ENCODE measurements at places on chromosomes 7 and 10.

DNA sequence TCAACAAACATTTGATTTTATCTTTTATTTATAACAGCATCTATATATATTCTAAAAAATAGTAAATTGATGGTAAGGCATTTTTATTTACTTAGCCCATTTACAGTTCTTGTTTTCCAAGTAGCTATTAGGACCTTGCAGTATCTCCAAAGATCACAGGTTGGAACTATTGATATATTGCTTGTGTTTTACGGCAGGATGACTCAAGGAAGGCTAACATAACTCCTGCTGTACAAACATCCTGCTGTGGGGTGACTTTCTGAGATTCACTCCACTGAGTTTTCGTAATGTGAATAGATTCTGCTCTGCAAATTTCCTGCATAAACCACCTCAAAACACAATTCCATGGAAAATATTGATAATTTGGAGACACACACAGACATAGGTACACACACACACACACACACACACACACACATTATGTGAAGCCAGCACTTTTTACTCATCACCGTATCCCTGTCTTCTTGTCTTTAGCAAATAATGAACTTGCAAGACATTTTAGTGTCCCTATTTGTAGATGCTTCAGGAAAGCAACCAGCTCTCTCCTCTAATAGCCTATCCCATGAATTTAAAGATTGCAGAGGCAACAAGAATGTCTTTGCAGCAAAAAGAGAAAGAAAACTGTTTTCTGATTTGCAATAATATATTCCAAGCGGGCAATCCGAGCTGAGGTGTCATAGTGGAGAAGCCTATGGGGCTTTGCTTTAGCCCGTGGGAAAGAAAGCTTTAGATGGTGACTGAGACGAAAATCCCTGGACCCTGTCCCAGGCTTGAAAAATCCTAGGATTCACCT, 722 bp downstream of the AGR2 start:
- DNase-seq, result no peak

- no peak for DNase-seq
These were observed 40.6 kb downstream of the CCDC3 start for GRCh38 chr10:12960941-12961340.

DNA sequence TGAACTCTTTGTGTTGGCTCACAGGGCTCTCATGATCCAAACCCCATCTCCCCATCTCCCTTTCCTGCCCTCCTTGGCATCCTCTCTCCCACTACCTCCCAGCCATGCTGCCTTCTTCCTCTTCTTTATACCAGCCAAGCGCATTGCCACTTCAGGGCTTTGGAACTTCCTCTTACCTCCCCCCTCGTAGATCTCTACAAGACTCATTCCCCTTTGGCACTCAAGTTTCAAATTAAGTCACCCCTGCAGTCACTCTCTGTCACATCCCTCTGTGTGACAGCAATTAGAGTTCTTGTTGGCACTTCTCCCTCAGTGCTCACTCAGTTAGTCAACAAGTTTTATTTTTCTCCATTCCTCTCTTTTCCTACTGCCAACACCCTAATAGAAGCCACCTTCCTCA, 20.8 kb upstream of the NRP1 start:
- DNase-seq, result no peak

- no peak for DNase-seq
These were observed 59.5 kb downstream of the TMEM130 start for GRCh38 chr7:98810153-98810802.

DNA sequence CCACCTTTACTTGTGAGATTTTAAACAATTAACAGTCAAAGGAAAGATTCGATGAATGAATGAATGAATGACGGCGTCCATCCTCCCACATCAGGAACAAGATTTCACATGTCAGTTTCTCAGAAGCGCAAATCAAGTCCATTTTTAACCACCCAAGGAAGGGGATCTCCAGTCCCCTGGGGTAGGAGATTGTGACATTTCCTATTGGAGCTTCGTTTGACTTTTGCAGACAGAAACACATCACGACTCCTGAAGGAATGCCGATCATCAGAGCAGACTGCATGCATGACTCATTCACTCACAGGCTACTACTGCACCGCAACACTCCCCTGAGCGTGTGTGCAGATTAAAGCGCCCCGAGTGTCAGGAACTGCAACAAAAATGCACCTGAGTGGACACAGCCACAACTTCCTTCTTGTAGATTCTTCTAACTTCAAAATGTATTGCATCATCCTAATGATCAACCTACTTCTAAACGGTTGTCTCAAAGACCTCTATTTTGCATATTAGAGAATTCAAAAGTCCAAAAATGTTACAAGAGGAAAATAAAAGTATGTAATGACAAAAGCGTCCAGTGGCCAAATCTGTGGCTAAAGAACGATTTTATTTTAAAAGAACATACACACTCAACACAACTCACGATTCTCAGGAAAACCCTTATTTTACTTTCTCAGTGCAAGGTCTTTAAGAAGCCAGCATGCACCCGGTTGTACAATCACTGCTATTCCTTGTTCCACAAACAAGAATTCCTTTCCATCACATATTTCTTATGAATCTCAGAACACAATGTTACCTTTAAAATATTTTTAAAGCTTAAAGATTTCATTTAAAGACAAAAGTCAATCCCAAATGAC, 172.6 kb downstream of the FAM107B start:
- DNase-seq, result peak; percentile 49

- no peak for DNase-seq
These were observed 74.1 kb downstream of the NRBF2 start for GRCh38 chr10:63206997-63207811.

DNA sequence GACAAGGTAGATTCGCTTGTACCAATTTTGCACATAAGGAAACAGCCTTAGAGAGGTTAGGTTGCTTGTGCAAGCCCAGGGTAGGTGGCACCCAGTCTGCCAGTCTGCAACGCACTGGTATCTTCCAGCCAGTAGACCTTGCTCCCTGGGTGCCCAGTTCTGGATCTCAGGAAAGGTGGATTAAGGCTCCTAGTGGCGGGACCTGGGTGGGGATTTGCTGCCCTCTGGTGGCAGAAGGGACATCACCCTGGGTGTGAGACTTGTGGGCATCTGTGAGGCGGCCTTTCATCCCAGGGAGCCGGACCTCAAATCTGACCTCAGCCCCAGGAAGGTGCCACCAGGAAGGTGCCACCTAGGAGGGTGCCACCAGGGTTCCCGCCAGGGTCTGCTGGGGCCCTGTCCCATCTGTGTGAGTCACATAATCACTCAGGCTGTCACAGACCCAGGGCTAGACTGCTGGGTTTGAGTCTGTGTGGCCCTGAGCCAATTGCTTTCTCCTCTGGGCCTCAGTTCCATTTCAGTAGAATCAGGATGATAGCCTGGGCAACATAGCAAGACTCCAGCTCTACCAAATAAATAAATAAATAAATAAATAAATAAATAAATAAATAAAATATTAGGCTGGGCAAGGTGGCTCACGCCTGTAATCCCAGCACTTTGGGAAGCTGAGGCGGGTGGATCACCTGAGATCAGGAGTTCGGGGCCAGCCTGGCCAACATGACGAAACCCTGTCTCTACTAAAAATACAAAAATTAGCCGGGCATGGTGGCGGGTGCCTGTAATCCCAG, 5.3 kb upstream of the PRKRIP1 start:
- peak; percentile 47 for DNase-seq

DNA sequence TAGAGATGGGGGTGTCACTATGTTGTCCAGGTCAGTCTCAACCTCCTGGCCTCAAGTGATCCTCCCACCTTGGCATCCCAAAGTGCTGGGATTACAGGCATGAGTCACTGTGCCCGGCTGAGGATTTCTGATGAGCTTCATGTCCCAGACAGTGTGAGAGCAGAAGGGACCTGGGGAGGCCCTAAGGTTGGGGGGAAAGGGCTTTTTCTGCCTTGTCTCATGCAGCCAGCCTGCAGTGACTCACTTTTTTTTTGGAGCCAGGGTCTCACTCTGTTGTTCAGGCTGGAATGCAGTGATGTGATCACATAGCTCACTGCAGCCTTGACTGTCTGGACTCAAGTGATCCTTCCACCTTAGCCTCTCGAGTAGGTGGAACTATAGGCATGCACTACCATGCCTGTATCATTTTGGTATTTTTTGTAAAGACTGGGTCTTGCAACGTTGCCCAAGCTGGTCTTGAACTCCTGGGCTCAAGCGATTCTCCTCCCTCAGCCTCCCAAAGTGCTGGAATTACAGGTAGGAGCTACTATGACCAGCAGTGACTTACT, 14.6 kb downstream of the COL26A1 start:
- no peak for DNase-seq

GRCh38 chr7:101563943-101564777, 64.9 kb downstream of the MYL10 start:
- DNase-seq, result no peak

GRCh38 chr7:34845666-34846361, 187.8 kb downstream of the NPSR1 start:
- DNase-seq, result no peak

DNA sequence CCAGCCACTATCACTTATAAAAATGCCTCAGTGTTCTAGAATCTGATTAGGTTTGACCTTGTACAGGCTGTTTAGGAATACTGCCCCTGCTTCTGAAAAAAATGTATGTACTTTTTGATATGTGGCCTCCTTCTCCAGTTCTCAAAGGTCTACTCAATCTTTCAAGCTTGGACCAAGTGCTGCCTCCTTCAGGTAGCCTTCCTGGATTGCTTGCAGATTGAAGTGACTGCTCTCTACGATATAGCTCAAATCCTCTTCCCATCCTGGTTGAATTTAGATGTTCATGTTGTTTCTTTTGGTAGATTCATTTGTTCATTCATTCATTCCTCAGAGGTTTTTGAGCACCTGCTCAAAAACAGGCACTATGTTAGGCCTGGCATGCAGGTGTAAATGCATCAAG, 77.2 kb upstream of the NPTX2 start:
- no peak for DNase-seq

- no peak for DNase-seq
These were observed 75.2 kb downstream of the PARD3 start for GRCh38 chr10:34739915-34740314.

DNA sequence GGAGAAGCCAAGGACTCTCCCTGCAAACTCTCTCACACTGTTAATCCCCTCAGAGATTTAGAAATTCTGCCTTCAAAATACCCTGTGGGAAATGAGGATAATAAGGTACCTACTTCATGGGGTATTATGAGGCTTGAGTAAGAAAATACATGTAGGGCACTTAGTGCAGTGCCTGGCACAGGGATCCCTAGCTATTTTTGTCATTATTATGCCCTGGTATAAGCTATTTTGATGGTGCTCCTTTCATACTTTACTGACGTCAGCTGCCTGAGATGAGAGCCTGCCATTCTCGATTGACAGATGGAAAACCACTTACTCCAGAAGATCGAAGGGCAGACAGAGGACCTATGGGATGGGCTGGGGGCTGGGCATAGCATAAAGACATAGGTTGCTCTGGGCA, 30.1 kb downstream of the MKX start:
- DNase-seq, result no peak

DNA sequence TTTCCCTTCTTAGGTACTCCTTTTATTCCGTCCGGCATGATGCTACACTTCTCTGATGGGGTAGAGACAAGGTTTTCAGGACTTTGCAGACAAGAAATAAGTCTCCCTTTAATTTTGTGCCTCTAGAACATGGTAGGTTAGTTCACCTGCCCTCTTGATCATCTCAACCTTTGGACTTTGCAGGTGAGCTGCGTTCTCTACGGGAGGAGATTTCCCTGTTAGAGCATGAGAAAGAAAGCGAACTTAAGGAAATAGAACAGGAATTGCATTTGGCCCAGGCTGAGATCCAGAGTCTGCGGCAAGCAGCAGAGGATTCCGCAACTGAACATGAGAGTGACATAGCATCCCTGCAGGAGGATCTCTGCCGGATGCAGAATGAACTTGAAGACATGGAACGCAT, 9.2 kb downstream of the CCDC136 start:
- no peak for DNase-seq

DNA sequence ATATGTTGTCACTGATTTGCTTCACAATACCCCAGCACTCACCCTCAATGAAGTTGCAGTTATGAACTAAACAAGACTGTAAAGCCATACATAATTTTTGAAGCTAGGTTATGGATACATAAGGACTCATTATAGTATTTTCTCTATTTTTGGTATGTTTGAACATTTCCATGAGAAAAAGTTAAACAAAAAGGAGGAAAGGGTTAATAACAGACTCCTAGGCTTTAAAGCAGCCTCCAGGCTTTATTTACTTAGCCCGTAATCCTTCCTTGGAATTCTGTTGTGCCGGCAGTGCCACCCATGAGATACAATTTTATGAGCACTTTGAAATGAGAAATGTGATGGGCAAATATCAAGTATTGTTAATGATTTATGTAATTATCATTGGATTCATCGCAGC, 2.1 kb upstream of the DENND11 start:
- no peak for DNase-seq

DNA sequence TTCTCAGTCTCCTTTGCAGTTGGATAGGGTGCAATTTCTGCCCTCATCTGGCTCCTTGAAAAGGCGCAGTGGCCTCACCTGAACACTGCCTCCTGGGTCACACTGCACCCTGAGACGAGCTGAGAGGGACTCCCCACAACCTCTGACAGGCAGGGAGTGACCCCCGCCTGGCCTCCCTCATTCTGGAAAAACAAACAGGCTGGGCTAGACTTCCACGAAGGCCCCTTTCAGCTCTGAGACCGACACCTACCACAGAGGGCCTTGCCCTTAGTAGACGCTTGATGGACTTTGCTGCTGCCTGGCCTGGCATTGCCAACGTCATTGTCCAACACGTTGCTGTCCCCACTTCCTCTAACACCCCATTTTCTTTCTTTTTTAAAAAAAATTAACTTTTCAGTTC, 8.6 kb downstream of the FAM241B start:
- DNase-seq, result no peak

DNA sequence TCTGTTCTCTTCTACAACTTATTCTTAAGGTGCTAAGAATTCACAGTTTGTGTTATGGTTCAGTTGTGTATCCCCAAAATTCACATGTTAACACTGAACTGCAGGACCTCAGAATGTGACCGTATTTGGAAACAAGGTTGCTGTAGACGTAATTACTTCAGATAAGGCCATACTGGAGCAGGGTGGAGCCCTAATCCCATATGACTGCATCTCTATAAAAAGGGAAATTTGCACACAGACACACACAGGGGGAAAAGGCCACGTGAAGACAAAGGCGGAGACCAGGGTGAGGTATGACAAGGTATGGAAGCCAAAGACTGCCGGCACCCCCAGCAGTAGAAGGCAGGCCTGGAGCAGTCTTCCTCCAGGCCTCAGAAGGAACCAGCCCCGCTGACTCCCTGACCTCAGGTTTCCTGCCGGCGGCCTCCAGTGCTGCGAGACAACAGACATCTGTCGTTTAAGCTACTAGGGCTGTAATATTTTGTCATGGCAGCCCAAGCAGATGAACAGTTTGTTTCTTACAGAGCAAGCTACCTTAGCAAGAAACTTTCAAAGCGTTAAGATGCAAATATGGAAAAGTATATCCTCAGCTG, 98.7 kb downstream of the PROSER2 start:
- no peak for DNase-seq

- DNase-seq, result no peak
These were observed 226.3 kb downstream of the MGMT start for GRCh38 chr10:129693382-129693781.

DNA sequence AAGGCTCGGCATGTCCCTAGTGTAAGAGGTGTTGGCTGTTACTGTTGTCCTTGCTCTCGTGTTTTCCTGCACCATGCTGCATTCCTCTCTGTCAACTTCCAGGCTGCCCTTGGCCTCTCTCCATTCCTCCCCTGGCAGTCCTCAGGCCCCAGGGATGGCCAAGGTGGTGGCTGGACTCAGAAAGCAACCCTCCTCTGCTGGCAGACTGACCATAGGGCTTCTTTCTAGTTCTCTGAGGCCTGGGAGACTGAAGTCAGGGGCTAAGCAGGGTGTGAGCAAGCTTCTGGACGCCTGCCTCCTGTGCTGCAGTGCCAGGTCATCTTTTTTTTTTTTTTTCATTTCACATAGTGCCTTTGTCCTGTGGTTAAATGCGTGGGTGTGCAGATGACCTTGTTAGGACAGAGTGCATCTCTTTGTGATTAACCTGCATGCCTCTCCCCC, 72.0 kb downstream of the GOLGA7B start:
- no peak for DNase-seq

Measured in activated T-helper 1 cell treated with anti-CD3 and anti-CD28 coated beads, Interleukin-2, amount 50 U/mL, for 16 hours (primary cell).